ENCODE measurements at places on chromosomes 7 and 10.
A peak's percentile ranks its signal among the peaks of the same experiment; 100 is the strongest.

DNA sequence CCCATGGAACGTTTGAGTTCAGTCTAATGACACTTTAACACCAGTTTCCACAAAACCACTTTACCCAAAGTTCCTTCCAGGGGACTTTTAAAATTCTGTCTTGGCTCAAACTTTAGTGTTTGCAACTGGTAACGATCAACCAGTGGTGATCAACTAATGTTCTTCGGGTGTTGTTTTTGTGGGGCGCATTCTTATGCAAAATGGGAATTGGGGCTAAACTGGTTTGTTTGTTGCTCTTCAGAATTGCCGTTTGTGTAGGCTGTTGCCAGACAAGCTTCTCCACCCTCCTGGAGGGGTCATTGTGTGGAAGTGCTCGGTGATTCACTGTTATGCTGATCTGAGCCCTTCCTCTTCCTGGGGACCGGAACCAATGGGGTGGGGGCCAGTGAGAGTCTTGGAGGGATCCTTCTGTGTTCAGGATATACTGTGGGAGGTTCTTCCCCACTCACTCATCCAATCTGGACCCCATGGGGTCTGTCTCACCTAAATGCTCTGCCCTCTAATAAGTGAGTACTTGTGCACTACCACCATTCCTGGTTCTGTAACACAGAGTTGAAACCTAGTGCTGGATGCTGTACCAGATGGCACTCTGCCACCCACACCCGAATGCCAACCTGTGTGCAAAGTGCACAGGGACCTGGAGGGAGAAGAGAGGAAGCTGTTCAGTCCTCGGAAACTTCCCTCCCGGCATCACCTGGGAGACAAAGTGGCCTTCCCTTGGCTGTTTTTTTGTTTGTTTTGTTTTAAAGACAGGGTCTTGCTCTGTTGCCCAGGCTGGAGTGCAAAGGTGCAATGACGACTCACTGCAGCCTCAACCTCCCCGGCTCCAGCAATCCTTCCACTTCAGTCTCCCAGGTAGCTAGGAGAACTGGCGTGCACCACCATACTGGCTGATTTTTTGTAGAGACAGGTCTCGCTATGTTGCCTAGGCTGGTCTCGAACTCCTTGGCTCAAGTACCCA, 2.1 kb downstream of the NFE2L3 start:
- no peaks in the 10 kb centered on the region for H3K4me1 ChIP-seq
- no peak overlapping the region for H3K27ac ChIP-seq
- DNase-seq = peak; percentile 25

GRCh38 chr7:149770728-149771636, 2.4 kb downstream of the ZNF467 start:
- DNase-seq = peak; percentile 10
- no peaks in the 10 kb centered on the region for H3K36me3 ChIP-seq
- peak overlapping the region; percentile 52 for H3K4me3 ChIP-seq
- H3K27me3 ChIP-seq = no peaks in the 10 kb centered on the region
- peak overlapping the region; percentile 45 for H3K27ac ChIP-seq

GRCh38 chr10:15605740-15606369, 113.9 kb downstream of the ITGA8 start:
- no peak overlapping the region for H3K4me3 ChIP-seq
- H3K27me3 ChIP-seq = no peaks in the 10 kb centered on the region
- no peak for DNase-seq
- no peak overlapping the region for H3K27ac ChIP-seq
- no peaks in the 10 kb centered on the region for H3K4me1 ChIP-seq
- H3K36me3 ChIP-seq = no peaks in the 10 kb centered on the region

GRCh38 chr10:7424315-7424714, 13.5 kb upstream of the SFMBT2 start:
- H3K4me1 ChIP-seq = no peaks in the 10 kb centered on the region
- H3K4me3 ChIP-seq = no peak overlapping the region
- DNase-seq = no peak
- no peak overlapping the region for H3K27ac ChIP-seq
- H3K36me3 ChIP-seq = no peaks in the 10 kb centered on the region
- no peaks in the 10 kb centered on the region for H3K27me3 ChIP-seq

DNA sequence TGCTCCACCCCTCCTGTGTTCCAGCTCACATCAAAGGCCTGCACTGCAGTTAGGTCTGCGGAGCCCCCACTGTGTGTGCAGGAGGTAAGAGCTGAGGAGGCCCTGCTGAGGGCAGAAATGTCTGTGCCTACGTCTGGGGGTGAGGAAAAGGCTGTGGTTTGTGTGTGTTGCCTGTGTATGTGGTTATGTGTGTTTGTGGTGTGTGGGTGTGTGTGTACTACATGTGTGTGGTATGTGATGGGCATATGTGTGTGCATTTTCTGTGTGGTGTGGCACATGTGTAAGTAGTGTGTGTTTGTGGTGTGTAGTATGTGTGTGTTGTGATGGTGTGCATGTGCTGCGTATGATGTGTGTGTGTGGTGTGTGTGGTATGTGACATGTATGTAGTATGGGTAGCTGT, 36.2 kb downstream of the ANXA8 start:
- DNase-seq = no peak
- H3K27ac ChIP-seq = no peak overlapping the region
- H3K4me1 ChIP-seq = no peaks in the 10 kb centered on the region
- no peaks in the 10 kb centered on the region for H3K27me3 ChIP-seq
- H3K4me3 ChIP-seq = no peak overlapping the region

DNA sequence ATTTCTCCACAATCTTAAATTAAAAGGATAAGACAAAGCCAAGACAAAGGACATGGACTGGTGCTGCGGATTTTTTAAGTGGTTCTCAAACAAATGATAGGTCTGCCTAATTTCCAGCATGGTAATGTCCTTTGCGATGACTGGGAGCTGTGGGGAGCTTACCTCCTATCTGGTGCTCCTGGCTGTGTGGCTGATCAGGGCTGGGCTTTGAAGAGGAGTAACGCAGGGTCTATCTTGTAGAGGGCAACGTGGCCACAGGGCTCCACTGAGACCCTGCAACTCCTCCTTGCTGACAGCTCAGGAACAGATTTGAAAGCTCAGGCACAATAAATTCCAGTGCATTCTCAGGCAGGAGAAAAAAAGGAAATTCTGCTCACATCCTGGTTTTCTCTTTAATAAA, 103.1 kb upstream of the SFMBT2 start:
- no peaks in the 10 kb centered on the region for H3K36me3 ChIP-seq
- H3K27ac ChIP-seq = no peak overlapping the region
- peaks cover 22% of the 10 kb centered on the region for H3K27me3 ChIP-seq
- no peak for DNase-seq
- H3K4me1 ChIP-seq = no peaks in the 10 kb centered on the region

DNA sequence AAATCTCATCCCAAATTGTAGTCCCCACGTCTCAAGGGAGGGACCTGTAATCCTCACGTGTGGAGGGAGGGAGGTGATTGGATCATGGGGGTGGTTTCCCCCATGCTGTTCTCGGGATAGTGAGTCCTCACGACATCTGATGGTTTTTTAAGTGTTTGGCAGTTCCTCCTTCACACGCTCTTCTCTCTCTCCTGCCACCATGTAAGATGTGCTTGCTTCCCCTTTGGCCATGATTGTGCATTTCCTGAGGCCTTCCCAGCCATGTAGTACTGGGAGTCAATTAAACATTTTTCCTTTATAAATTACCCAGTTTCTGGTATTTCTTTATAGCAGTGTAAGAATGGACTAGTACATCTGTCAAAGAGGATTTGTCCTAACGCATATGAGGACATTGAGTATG, 59.5 kb downstream of the RGS10 start:
- no peaks in the 10 kb centered on the region for H3K36me3 ChIP-seq
- H3K27ac ChIP-seq = no peak overlapping the region
- DNase-seq = no peak
- no peaks in the 10 kb centered on the region for H3K27me3 ChIP-seq
- no peaks in the 10 kb centered on the region for H3K4me1 ChIP-seq

DNA sequence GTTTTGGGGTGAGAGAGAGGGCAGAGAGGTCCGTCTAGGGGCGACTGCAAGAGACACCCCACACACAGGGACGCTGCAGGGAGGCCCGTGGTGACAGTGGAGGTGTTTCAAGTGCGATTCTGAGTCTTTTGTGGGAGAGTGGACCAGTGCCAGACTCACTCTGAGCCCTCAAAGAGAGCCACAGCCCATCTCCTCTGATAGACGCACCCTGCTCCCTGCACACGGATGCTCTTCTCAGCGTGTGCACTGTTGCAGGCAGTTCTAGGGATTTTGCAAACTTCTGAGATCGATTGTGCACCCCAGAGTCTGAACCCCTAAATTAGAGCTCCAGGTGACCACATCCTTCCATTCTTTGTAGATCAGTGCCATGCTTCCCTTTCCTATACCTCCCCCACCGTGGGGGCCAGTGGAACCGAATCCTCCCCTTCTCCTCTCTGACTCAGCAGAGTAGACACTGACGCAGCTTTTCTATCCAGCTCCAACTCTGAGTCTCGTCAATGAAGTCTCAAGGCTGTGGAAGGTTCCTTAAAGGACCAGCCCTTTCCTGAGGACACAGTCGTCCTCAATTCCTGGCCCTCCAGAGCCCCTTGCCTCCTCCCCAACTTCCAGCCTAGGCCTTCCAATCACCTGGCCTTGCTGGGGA, 83.8 kb downstream of the TMEM130 start:
- no peak overlapping the region for H3K4me3 ChIP-seq
- no peak for DNase-seq
- no peaks in the 10 kb centered on the region for H3K36me3 ChIP-seq
- H3K4me1 ChIP-seq = no peaks in the 10 kb centered on the region
- H3K27me3 ChIP-seq = no peaks in the 10 kb centered on the region
- no peak overlapping the region for H3K27ac ChIP-seq

- H3K27me3 ChIP-seq = no peaks in the 10 kb centered on the region
- H3K36me3 ChIP-seq = no peaks in the 10 kb centered on the region
- DNase-seq = no peak
- H3K4me1 ChIP-seq = no peaks in the 10 kb centered on the region
- no peak overlapping the region for H3K4me3 ChIP-seq
- no peak overlapping the region for H3K27ac ChIP-seq
These were observed 745.0 kb upstream of the AUTS2 start for GRCh38 chr7:68853254-68853653.

- no peak for DNase-seq
- no peaks in the 10 kb centered on the region for H3K27me3 ChIP-seq
- H3K27ac ChIP-seq = no peak overlapping the region
These were observed 100.1 kb upstream of the IMMP2L start for GRCh38 chr7:111662386-111662785.

DNA sequence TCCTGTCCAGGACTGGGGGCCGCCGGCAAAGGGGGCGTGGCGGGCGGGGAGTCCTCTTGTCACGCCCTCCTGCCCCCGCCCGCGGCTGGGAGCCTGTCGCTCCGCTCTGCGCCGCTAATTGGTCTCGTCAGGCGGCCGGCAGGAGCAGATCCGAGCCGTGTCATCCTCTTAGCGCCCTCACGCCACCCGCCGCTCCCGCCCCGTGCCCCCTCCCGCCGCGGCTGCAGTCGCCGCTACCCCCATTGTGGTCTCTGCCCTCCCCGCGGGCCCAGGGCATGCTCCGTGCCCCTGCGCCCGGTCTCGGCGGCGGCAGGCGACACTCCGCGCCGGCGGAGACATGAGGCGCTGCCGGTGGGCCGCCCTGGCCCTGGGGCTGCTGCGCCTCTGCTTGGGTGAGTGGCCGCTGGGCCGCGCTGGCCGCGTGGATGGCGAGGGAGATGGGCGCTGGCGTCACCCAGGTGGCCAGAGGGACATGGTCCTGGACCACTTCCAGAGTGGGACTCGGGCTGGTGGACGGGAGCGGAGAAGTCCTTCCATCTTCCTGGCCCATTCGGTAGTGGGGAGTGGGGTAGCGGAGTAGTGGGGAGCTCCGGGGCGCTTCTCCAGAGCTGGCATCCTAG, at the start of gene CDHR1:
Gene CDHR1 (plus strand): TSS at position 114 of the 620 bp plus-strand sequence. CDS start 224 bp downstream, at position 338.
- H3K4me1 ChIP-seq = peaks cover 5% of the 10 kb centered on the region
- no peaks in the 10 kb centered on the region for H3K36me3 ChIP-seq
- H3K27me3 ChIP-seq = no peaks in the 10 kb centered on the region
- no peak for DNase-seq
- H3K27ac ChIP-seq = no peak within 1 kb of the TSS
- peak within 1 kb of the TSS; percentile 57 for H3K4me3 ChIP-seq

GRCh38 chr7:19353180-19353579, 208.0 kb upstream of the FERD3L start:
- H3K4me3 ChIP-seq = no peak overlapping the region
- H3K36me3 ChIP-seq = no peaks in the 10 kb centered on the region
- H3K27me3 ChIP-seq = no peaks in the 10 kb centered on the region
- no peaks in the 10 kb centered on the region for H3K4me1 ChIP-seq
- H3K27ac ChIP-seq = no peak overlapping the region
- DNase-seq = no peak

- no peak overlapping the region for H3K27ac ChIP-seq
- H3K4me1 ChIP-seq = no peaks in the 10 kb centered on the region
- H3K27me3 ChIP-seq = peaks cover 10% of the 10 kb centered on the region
- DNase-seq = no peak
These were observed 8.4 kb upstream of the LYZL2 start for GRCh38 chr10:30637881-30638467.

DNA sequence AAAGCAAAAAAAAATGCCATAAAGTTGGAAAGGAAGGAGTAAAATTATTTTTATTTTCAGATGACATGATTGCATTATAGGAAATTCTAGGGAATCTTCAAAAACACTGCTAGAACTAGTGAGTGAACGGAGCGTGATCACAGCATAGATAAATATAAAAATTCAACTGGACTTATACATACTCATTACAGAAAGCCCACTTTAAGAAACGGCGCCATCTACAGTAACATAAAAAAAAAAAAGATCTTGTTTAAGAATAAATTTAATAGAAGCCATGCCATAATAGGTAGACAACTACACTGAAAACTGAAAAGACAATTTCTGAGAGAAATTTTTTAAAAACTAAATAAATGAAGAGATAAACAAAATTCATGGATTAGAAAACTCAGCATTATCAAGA, 623.1 kb upstream of the MGMT start:
- H3K27ac ChIP-seq = no peak overlapping the region
- no peaks in the 10 kb centered on the region for H3K27me3 ChIP-seq
- H3K4me3 ChIP-seq = no peak overlapping the region
- no peak for DNase-seq

DNA sequence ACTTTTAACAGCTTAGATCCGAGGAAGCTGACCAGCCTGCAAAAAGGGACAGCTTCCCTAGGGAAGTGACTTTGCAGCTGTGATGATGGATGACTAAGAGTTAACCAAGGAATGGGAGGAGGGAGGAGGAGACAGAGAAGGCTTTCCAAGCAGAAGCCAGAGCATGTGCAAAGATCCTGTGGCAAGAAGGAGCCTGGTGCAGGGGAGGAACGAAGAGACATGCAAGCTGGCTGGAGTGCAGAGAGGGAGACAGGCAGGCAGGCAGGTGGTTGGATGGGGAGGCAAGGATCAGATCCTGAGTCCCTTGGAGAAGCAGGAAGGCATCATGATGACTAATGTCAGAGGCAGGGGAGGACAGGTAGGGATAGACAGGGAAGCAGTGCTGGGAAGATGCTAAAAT, 148.8 kb downstream of the PFKFB3 start:
- no peak for DNase-seq
- H3K4me3 ChIP-seq = no peak overlapping the region
- no peaks in the 10 kb centered on the region for H3K36me3 ChIP-seq
- no peaks in the 10 kb centered on the region for H3K27me3 ChIP-seq

- H3K27me3 ChIP-seq = no peaks in the 10 kb centered on the region
- DNase-seq = no peak
- H3K4me1 ChIP-seq = no peaks in the 10 kb centered on the region
- no peak overlapping the region for H3K4me3 ChIP-seq
- no peak overlapping the region for H3K27ac ChIP-seq
These were observed 768.0 kb upstream of the PHF14 start for GRCh38 chr7:10205696-10206095.
